DND-41 (cell line): ENCODE measurements at places on chromosomes 12 and 14.

DNA sequence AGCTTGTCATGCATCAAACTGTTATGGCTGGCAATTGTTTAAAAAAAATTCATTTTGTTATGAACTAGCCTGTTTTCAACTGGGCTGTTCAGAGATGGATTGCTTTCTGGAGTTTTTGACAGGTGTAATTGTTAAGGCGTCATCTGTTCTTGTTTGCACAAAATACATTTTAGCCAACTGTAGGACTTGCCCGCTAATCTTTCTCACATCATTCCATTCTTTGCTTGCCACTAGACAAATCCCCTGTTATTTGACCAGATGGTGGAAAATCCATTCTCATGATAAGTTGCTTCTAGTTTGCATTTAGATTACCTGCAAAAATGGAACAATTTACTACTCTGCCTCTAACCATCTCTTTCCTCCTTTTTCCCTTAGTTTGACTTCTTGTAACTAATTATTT lies 114.3 kb downstream of the NPAS3 start:
- DNase-seq, result no peak

- DNase-seq, result no peak
Observed at GRCh38 chr14:92846162-92846897, 52.2 kb downstream of the GOLGA5 start.

DNA sequence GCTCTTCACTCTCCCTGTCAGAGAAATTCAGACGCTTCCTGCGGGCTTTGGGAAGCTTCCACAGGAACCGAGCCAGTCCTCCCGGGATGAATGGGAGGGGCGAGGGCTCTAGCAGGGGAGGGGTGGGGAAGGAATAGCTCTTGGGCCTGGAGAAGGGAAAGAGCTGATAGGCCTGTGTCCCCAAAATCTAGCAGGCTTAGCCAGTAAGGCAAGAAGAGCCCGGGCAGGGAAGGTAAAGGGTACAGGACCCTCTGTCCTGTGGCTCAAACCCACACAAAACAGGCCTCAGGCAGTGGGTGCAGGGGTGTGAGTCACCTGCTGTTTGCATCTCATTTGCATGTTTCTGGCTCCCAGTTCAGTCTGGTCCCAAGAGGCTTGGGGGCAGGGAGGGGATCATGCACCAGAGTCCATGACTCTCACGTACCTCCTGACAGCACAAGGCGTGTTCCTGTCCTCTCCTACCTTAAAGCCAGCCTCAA lies 8.7 kb upstream of the SMUG1 start:
- DNase-seq, result no peak

- no peak for DNase-seq
Observed at GRCh38 chr12:128652136-128652751, 171.5 kb downstream of the SLC15A4 start.

DNA sequence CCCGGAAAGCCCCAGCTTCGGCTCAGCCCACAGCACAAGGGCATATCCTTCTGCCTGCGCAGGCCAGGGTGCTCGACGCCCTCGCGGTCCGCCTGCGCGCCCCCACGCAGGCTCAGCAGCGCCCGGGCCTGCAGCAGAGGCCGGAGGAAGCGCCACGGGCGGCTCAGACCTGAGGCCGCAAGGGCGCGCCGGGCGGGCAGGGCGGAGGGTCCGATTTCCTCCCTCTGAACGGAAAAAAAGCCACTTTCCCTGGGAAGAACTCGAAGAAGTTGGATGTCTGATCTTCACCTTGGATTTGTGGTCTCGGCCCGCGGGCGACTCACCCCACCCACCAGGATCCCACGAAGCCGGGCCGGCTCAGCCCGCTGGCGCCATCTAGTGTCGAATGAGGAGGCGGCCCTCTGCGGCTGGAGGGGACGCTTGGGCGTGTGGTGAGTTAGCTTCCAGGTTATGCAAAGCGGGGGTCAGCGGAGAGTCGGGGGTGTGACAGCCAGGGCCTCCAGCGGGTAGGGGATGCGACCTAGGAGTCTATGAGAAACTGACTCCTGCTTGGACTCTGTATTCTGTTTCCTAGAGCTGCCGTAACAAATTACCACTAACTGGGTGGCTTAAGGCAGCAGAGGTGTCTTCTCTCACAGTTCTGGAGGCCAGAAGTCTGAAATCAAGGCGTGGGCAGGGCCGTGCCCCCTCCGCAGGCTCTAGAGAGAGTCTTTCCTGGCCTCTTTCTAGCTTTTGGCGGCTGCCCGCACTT lies 40.0 kb upstream of the SRSF5 start:
- peak; percentile 72 for DNase-seq

DNA sequence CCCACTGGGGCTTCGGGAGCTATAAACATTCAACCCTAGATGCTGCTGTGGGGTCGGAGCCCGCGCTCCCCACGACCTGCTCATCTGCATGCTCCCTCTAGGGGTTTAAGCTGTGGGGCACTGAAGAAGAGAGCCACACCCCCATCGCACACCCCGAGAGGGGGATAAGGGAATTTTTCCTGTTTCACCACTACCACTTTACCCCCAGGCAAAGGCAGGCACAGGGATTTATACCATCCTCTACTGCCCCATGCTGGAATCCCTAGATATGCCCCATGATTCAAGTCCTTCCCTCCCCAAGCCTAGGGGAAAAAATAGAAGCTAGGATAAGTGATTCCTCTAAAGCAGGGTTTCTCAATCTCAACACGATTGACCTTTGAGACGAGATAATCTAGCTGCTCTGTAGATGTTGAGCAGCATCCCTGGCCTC lies 59.9 kb upstream of the CCDC60 start:
- no peak for DNase-seq

DNA sequence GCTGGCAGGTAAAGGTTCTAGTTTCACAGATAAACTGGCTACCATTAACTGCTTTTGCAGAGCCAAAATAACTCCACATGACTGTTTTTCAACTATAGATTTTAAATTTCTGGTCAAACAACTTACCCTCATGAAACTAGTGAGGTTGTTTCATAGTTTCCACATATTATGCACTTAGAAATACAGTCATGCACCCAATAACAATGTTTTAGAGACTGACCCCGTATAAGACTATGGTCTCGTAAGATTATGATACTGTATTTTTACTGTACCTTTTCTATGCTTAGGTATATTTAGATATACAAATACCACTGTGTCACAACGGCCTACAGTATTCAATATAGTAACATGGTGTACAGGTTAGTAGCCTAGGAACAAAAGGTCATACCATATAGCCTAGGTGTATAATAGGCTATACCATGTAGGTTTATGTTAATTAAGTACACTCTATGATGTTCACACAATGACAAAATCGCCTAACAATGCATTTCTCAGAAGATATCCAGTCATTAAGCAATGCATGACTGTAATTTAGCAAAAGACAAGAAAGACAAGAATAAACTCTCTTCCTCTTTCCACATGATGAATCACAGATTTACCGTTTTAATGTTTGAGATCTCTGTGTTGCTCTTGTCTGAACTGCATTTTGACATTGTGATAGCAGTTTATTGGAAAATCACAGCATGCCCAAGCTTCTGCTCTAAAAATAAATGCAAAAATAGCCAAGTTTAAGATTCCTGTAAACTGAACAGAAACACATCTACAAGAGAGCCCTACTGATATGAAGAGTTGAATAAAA lies 17.1 kb downstream of the DICER1 start:
- no peak for DNase-seq

DNA sequence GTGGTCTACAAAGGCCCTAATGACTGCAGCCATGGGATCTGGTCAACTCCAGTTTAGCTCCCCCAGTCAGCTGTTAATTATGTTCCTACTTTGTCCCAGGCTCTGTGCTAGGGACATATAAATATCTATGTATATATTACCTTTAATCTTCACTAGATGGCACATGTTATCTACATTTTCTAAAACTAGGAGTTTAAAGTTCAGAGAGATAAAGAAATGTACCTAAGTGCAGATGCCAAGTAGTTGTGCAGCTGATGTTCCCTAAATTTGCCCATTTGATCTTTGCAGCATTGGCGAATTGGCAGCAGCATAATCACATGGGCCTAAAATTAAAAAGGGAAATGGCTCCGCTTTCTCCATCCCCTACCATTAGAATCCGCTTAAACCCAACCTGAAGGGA lies 541.1 kb downstream of the MED13L start:
- DNase-seq, result no peak

DNA sequence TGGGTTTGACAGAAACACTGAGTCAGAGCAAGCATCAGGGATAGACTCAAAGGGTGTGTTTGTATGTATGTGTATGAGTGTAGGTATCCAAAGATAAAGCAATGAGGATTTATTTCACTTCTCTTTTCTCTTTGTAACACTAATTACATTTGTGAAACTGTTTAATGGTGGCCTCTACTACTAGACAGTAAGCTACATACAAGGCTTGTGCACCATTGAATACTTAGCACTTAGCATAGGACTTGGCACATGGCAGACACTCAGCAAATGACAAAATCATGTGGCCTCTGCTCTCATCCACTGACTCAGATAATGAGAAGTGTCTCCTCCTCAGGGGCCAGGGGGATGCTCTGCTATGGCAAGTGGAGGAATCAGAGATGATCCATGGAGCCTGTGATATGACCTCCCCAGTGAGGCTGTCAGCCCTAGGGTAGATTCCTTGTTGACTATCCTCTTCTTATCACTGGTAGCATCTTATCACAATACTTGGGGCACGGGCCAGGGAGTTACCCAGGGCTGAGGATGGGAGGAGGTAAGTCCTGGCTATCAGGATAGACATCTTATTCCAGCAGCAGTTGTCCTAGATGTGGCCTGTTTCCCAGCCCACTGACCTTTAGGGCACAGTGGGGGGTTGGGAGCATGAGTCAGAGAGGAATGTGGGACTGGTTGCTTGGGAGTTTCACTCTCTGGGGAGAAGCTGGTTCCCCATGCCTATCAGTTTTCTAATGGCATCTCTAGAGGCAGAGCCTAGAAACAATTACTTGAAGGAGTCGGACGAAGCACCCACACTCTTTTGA lies 71.2 kb upstream of the HOXC13 start:
- DNase-seq, result no peak

DNA sequence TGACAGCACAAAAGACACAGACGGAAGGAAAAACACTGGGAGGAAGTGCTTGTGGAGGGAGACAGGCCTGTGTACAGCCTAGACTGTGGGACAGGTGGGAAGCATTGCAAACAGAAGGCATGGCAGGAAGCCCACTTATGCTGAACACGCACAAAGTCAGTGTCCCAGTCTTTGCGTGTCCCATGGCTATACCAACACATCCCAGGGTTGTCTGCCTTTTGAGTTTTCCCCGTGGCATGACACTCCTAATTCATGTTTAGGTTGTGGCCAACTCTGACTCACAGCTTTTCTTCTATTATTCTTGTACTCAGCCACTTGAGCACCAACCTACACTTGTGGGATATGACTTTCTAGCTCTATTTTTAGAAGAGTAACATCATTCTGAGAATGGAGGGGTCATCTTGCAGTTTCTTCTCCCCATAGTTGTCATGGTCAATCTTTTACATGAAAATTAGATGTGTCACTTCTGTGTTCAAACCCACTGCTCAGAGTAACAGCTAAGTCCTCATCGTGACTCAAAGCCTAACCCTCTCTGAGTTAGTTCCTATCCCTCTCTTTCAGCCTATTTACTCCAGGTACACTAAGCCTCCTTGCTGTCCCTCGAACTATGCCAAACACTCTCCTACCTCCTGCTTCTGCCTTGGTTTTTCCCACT lies 27.5 kb upstream of the JPH4 start:
- DNase-seq, result no peak

DNA sequence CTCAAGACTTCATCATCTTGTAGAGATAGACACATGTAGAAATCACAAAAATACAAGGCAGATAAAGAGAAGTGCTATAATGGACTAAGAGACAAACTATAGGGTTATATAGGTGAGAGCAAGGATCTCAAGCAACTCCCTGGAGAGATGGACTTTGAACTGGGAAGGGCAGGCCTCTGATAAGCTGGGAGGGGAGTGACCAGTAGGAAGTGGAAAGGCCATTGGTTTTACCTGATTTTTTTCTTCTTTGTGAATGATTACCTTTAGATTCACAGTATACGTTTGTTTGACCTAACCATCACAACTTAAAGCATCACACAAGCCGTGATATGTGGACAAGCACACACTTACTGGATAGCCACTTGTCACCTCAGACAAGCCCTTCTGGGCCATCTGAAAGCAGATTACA lies 5.2 kb upstream of the TEP1 start:
- no peak for DNase-seq

DNA sequence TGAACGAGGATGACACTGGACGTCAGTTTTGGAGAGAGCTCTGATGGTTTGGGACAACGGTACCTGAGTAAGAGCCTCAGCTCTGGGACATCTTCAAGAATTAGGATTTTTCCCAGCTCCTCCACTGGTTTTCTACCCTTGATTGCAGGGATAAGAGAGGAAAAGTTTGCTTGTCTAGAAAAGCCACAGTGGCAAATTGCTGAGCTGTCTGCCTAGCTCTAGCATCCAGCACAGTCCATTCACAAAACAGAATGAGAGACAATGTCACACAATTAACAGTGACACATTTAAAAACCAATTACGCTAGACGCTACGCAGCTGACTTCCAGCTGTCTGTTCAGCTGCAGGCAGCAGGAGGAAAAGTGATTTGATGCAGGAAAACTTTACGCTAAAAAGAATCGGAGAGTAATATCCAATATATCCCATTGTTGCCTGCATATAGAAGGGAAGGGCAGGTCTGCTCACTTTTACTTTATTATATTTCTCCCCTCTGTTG lies 168.1 kb upstream of the PRICKLE1 start:
- no peak for DNase-seq

DNA sequence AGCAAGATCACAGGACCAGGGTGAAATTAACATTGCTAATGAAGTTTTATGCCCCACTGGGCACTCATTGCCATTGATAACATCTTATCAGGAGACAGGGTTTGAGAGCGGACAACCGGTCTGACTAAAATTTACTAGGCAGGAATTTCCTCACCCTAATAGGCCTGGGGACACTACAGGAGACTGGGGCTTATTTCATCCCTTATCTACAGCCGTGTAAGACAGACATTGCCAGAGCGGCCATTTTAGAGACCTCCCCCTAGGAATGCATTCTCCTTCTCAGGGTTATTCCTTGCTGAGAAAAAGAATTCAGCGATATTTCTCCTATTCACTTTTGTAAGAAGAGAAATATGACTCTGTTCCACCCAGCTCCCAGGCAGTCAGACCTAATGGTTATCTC lies 8.3 kb downstream of the OR4K17 start:
- peak; percentile 6 for DNase-seq

GRCh38 chr12:66832997-66833396 lies 154.1 kb upstream of the GRIP1 start:
- no peak for DNase-seq

DNA sequence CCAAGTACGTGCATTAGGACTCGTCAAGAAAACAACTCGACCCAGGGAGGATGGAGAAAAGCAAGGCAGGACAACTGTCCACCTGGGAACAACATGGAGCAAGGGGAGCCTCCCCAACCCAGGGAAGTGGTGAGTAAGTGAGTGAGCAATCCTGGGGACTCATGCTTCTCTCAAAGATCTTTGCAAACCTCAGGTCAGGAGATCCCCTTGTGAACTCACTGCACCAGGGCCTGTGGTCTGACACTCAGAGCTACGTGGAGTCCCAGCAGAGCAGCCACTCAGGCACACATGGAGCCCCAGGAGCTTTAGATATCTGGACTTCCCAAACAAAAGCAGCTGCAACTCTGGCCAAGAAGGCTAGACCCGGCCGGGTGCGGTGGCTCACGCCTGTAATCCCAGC lies 12.2 kb upstream of the OR5AU1 start:
- DNase-seq, result no peak
